Thoracic aorta (tissue), 2 donors: ENCODE measurements at places on chromosomes 6 and 20.

DNA sequence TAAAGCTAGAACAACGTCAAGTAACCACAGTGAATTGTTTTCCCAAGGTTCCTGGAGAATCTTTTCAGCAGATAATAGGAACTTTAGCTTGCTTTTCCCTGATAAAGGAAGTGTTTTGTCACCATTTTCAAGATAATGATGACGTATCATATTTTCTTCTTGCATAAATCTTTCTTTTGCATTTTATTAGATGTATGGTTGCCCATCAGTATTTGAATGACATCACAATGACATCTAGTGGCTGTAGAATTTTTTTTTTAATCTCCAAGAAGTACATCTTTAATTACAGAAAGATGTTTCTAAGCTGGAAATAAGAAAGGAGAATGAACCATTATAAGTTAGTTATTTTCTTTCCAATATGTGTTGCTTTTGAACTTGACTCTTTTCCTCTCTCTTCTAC lies 83.0 kb downstream of the CENPW start:
- DNase-seq, result no peak
- H3K4me3 ChIP-seq, result no peak overlapping the region
- no peaks in the 10 kb centered on the region for H3K4me1 ChIP-seq
- H3K27ac ChIP-seq, result no peak overlapping the region
- H3K36me3 ChIP-seq, result no peaks in the 10 kb centered on the region

GRCh38 chr6:139536751-139537617 lies 162.5 kb upstream of the CITED2 start:
- DNase-seq, result no peak
- no peak overlapping the region for H3K27ac ChIP-seq
- peaks cover 31% of the 10 kb centered on the region for H3K4me1 ChIP-seq
- H3K4me3 ChIP-seq, result no peak overlapping the region

- H3K36me3 ChIP-seq, result no peaks in the 10 kb centered on the region
- no peaks in the 10 kb centered on the region for H3K4me1 ChIP-seq
- no peak overlapping the region for H3K27ac ChIP-seq
Measured at GRCh38 chr6:5471044-5471443, 209.7 kb downstream of the FARS2 start.

DNA sequence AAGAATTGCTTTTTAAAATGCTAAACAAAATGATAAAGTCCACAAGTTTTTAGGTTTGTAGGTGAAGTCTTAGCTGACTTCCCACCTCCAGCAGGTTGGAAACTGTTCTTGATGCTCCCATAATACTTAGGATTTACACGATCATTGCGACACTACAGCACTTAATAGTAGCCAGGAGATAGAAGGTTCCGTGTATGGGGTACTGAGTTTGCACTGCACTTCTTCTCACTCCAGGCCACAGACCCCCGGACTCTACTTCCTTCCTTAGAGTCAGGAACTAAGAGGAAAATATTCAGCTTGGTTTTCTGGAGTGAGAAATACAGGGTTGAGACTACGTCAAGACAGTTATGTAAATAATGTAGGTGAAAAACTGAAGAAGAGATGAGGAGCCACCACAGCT lies 56.1 kb upstream of the SGK1 start:
- H3K4me3 ChIP-seq, result no peak overlapping the region
- H3K36me3 ChIP-seq, result no peaks in the 10 kb centered on the region
